RWPE1 (cell line): ENCODE measurements at places on chromosomes 13 and 19.
A peak's percentile ranks its signal among the peaks of the same experiment; 100 is the strongest.

GRCh38 chr19:6963244-6963852 lies 57.9 kb downstream of the MBD3L2B start:
- no peak for DNase-seq

DNA sequence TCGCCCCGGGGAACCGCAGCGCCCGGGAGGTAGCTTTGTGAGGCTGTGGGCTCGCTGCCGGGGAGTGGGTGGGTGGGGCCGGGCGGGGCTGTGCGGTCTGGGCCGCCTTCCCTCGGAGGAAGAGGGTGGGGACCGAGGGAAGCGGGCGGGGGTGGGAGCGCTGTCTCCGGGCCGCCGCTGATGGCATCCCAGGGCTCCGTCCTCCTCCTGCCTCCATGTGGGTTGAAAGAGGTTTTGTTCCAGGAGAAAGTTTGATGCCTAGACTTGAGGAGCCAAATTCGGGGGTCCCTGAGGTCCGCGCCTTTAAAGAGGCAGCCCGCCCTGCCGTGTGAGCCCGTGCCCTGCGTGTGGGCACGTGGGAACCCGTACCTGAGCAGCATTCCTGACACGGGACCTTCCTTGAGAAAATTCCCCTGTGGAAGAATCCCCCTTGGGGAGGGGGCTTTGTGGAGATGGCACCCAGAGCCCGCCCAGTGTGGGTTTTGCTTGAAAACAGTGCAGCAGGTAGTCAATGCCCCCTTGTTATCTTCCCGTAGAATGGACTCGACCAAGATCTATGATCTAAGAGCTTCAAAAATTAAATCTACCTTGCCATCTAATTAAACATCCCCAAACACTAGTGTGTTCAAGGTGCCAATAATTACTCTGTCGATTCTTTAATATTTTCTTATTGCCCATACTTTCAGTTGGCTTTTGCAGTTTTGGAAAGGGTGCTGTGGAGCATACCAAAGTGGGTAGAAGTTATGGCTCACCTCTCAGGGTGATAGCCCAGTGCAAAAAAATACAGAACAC lies 107.8 kb downstream of the RXFP2 start:
- peak; percentile 15 for DNase-seq

DNA sequence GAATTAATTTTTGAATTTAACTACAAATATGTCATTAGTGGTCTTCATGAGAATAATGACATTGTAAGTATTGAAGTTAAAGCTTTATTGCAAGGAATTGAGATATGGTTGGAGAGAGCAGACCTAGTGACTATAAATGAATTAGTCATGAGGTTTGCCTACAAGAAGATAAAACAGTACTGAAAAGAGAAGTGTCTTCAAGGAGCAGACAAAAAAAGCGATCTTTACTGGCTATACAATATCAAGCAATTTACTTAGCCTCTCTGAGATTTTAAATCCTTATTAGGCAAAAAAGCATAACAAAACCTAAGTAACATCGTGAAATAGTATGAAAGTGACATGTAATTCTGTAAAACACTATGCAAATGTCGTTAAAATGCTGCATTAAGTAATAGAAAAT lies 435.1 kb upstream of the PCDH20 start:
- DNase-seq = no peak

- DNase-seq = no peak
These were observed 33.2 kb upstream of the TFDP1 start for GRCh38 chr13:113551081-113552000.

GRCh38 chr19:2495651-2496316 lies 19.9 kb downstream of the GADD45B start:
- DNase-seq = no peak

GRCh38 chr19:32316034-32316433 lies 29.4 kb upstream of the ZNF507 start:
- no peak for DNase-seq

DNA sequence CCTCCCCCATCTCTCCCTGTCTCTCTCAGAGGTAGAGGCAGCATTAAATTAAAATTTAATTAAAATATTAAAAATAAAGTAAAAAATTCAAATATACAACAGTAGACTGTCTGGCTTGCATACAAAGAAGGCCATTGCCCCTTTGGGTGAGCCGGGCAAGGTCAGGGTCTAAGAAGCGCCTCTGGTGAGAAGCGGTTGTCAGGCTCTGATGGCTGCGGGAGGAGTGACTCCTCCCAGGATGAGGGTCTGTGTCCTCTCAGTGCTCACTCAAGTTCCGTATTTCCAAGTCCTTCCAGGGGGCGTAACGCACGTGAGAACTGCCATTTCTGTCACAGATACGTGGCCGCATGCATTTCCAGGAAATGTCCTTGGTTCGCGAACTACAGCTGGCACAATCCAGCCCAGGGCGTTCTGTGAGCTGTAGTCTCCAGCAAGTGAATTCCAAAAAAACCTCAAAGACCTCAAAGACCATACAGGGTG lies 737 bp upstream of the ZNF181 start:
- no peak for DNase-seq

DNA sequence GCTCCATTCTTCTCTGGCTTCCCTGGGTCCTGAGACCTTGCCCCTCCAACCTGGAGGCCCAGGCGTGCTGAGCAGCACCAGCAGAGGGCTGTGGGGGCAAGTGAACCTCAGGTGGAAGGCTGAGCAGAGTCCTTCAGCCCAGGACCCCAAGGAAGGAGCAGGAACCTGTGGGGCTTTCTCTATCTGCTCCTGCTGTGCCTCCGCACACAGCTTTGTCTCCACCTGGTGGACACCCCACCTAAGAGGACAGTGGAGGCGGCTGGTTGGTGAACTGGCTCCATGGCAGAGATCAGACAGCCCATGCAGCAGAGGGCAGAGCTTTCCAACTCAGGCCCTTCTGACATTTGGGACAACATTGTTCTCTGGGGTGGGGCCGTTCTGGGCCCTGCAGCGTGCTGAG lies 19.7 kb downstream of the ZFR2 start:
- peak; percentile 67 for DNase-seq

DNA sequence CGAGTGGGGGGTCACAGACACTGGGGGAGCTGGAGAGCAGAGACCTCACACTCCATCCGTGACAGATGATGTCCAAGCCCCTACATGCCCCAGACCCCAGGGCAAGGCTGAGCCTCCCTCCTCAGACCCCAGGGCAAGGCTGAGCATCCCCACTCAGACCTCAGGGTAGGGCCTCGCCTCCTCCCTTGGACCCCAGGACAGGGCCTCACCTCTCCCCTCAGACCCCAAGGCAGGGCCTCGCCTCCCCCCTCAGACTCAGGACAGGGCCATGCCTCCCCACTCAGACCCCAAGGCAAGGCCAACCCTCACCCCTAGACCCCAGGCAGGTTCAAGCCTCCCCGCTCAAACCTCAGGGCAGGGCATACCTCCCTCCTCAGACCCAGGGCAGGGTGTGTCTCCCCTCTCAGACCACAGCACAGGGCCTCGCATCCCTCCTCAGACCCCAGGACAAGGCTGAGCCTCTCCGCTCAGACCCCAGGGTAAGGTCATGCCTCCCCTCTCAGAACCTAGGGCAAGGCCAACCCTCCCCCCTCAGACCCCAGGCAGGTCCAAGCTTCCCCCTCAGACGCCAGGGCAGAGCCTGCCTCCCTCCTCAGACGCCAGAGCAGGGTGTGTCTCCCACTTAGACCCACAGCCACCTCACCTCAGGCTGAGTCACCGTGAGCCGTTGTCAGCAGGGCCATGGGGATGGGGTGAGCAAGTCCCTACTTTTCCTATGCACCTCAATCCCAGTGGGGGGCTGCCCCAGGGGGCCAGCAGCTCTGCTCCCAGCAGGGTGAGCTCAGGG lies 1.7 kb upstream of the S1PR4 start:
- peak; percentile 91 for DNase-seq

GRCh38 chr13:112240076-112240475 lies 136.1 kb upstream of the SPACA7 start:
- no peak for DNase-seq

GRCh38 chr13:105735281-105735680 lies 800.2 kb downstream of the EFNB2 start:
- DNase-seq = no peak

GRCh38 chr13:71374471-71375049 lies 492.4 kb downstream of the DACH1 start:
- no peak for DNase-seq

- DNase-seq = no peak
These were observed 134.9 kb downstream of the RAP2A start for GRCh38 chr13:97568850-97569249.

GRCh38 chr19:2744113-2744512 lies 4.3 kb upstream of the SLC39A3 start:
- no peak for DNase-seq

DNA sequence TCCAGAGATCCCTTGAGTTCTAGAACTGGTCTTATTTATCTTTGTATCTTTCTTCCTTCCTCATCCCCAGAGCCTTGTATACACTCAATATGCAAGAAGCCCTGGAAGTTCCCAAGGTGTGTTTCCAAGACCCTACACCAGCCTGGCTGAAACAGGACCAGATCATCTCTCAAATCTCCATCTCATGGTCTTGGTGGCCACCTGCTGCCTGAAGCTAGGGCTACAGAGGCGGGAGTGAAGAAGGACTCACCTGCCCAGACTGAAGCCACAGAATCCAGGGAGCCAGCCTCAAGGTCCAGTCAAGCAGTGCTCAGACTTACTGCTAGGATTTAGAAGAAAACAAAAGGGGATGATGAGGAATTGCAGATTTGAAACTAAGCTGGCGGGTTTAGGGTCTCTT lies 6.1 kb upstream of the CYSLTR2 start:
- DNase-seq = no peak

DNA sequence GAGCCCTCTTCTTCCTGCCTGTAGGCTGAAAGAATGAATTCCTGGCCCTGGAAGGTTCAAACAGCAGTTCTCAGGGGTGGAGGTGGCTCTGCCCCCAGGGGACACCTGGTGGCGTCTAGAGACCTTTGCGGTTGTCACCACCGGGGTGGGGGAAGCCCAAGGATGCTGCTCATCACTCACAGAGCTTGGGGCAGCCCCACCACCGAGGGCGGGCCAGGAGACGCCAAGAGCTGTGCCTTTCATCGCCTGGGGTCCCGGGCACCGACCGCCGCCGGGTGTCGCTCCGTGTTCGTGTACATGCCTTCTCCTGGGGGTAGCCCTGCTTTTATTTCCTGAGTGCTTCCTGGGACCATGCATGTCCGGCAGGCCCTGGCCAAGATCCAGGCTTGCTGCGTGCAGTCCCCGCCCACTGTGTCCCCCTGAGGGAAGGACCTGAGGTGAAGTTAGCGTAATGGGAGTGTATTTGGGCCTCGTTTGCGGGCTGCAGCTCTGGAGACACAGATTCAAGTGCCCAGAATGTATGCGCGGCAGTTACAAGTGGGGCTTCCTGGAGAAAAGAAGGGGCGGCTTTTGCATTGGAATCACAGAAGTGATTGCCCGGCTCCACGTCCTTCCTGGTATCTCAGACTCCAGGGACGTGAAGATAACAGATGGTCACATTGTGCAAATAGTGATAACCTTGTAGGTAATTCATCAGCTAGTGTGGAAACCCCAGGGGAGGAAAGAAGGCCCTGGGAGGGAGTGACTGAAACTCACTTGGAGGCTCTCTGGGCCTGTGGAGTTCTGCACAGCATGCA lies 7.8 kb downstream of the DOT1L start:
- DNase-seq = no peak

DNA sequence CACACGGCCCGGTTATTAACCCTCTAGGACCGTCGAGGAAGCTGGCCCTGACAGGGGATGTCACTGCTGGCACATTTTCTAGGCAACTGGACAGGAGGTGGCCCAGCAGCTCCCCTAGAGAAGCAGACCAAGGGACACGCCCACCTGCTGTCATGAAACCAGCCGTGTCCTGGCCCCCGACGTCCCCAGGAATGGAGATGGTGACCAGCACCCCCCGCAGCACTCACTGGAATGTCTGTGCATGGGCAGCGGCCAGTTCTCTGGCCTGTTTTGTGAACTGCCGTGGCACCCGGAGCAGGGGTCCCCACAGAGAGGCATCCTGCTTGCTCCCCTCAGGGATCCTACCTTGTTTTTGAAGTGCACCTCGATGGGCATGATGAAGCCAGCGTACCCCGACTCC lies 17.9 kb downstream of the MLLT1 start:
- DNase-seq = no peak

DNA sequence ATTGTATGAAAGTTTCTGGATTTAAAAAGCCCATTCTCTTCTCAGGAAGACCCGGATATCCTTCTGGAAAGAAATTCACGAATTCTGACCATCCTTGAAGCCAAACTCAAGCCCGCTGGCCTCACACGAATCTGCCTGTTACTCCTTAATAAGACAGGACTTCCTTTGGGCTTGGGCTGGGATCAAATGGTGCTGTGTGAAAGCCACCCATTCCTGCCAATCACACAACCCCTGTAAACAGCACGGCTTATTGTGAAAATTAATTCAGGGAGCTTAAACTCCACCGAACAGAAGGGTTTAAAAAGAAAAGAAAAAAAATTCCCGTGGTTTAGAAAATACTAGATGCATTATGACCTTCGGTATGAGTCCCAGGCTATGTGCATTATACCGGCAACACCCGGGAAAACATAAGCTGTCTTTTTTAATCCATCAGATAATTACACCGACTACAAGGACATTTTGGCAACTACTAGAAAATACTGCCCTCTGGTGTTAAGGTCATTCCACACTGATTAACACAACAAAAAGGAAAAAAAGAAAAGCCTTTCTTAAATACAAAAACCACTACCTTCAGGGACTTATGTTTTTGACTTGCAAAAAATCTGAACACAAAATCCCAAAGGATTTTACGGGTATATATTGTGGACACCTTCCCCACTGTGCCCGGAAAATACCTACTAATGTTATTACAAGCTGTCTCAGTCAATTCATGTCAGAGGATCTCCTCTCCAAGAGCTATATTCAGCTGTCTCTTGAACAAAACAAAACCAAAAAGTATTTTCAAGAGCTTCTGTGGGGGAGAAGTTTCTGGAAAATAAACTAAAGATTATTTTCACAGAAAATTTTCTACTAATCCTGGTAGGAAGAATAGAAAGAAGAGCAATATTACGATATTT lies 76.0 kb upstream of the LSM14A start:
- peak; percentile 41 for DNase-seq

DNA sequence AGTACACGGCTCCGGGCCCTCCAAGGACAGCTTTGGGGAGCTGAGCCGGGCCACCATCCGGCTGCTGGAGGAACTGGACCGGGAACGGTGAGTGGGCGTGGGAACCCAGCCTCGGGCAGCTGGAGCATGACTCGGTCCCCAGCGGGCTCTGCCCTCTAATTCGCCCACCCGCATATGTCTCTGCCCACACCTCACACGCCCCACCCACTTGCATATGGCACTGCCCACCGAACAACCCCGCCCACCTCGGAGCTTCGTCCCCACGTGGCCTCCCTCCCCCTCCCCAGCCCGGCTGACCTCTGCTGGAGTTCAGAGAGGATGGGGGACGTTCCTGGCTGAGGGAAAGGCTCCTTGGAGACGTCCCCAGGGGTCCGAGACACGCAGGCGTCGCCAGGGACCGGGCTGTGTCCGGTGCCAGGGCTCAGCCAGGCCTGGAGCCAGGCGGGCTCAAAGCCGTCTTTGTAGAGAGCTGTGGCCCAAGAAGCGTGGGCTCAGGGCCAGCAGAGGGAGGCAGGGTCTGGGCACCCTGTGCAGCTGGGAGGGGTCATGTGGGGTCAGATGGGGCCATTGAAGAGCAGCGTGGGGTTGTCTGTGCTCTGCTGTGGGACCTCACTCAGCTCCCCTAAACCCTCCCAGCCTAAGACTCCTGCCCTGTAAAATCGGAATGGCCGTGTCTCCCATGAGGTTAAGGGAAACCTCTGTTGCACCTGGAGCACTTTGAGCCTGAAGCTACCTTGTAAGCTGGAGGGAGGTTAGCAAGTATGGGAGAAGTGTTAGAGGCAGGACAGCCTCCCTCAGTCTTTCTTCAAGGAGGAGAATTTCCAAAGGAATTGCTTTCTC lies 3.8 kb downstream of the APC2 start:
- DNase-seq = no peak

GRCh38 chr13:46893221-46893740 lies 3.6 kb downstream of the HTR2A start:
- no peak for DNase-seq

- DNase-seq = peak; percentile 92
These were observed 47.4 kb downstream of the ZFP14 start for GRCh38 chr19:36331353-36332228.
